Activated CD4-positive, CD25-positive, alpha-beta regulatory T cell treated with anti-CD3 and anti-CD28 coated beads, Interleukin-2, amount 50 U/mL, for 72 hours (primary cell): ENCODE measurements at places on chromosomes 2 and 18.

DNA sequence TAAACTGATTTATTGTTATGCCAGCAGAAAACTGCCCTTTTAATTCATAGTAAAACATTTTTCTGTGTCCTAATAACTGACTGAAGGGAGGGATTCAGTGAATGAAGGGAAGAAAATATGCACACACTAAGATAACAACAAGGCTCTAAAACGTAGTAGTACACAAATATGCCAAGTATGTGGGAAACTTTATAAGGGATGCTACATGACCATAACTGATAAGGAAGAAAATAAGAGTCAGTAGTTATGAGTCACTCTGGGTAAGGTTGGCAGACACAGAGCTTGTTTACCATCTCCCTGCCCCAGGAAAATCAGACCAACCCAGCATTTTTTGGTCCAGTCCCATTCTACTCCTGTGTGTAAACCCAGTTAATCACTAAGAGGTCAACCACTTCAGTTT, 124.2 kb downstream of the RPRM start:
- DNase-seq = no peak

DNA sequence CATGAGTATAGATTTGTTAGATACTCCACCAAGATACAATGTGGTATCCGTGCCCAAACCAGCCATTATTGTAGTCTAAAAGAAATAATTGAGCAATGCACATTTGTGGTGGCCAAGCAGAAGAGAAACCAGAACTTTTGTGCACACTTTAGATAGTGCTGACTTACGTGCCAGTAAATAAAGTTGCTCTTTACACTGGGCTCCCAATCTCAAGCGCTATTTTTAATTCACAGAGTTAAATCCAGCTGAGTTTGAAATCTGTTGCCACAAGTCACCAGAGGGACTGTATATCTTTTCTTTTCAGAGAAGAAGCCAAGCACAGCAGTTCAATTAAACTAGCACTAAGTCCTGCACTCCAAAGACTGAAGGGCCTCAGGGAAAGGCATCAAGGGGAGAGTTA, 680.4 kb downstream of the TDRD15 start:
- no peak for DNase-seq

DNA sequence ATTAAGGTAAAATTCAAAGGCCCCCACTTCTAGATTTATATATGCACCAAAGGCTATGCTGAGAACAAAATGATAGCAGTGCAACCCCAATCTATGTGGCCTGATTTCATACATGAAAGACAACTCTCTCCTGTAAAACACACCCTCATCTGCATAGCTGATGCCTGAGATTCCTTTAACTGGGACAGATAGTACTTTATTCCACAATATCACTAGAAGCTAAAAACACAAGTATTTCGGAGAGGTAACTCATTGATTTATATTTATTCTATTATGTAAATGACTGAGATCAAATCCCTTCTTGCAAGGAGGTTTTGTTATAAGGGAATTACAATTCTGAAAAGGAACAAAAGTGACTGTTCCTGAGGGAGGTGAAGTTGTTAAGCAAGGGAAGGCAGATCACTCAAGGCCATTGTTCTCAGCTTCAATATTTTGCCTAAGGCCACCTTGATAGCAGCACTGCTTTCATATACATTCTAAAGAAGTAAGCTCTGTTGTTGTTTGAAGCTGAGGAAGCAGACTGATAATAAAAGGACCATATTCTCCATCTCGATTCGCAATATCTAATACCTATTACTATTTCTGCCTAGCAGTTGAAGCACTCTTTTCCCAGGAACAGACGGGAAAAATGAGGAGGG, 471.0 kb upstream of the CDH7 start:
- no peak for DNase-seq

DNA sequence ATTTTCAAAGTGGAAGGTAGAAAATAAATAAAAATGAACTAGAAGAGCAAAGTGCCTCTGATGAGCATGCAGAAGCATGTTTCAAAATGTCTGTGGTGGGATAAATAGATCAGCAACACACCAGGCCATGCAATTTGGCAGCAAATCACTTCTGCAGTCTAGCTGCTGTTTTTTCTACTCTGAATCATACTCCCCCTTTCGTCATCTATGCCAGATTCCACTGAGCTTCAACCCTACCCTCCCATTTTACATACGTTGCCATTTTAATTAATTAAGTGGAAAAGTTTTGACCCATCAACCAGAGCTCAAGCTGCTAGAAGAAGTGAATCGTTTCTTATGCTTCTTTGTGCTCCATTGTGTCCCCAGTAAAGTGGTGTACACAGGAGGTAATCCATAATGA, 79.3 kb downstream of the NRXN1 start:
- DNase-seq = no peak

DNA sequence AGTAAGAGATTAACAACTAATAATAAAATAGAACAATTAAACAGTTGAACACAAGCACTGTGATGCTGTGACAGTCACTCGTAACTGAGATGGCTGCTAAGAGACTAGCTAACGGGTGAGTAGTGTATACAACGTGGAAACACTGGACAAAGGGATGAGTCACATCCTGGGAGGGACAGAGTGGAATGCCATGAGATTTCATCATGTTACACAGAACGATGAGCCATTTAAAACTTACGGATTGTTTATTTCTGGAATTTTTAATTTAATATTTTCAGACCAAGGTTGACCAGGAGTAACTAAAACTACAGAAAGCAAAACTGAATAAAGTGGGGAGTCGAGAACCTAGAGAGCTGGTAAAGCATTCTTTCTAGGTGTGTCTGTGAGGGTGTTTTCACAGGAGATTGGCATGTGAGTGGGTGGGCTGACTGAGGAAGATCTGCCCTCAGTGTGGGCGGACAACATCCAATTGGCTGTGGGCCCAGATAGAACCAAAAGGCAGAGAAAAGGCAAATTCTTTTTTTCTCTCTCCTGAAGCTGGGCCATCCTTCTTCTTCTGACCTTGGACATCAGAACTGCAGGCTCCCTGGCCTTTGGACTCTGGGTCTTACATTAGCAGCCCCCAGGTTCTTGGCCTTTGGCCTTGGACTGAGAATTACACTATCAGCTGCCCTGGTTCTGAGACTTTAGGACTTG, 14.6 kb downstream of the TMSB10 start:
- DNase-seq = no peak

DNA sequence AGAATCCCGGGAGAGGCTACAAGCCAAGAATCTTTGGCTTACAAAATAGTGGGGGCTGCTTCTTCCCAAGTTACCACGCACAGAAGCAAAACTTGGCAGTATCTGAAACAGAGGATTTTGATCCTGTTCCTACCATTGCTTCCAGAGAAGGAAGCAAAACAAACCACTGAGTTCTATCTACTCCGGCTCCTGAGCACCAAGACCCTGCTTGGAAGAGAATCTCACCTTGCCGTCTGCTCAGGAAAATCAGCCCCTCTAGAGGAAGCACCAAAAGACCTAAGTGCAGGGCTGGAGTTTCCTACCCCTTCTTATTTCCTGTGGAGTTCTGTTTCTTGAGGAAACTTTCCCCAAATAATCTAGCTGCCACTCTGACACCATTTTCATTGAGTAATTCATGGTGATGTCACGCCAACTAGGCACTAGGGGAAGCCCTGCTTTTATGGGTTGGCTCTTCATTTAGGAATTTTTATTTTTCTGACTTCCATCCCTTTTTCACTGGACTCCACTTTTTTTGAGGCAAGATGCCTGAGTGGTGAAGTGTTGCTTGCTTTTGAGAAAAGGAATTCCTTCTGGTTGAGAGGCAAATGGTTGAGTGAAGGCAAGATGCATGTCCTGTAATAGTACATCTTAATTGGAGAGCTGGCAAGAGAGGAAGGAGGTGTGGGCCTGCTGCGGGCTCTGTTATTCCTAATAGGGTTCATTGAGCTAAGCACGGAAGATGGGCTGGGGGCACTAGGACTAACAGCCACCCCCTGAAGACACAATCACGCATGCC, 36.8 kb upstream of the EML4 start:
- no peak for DNase-seq

DNA sequence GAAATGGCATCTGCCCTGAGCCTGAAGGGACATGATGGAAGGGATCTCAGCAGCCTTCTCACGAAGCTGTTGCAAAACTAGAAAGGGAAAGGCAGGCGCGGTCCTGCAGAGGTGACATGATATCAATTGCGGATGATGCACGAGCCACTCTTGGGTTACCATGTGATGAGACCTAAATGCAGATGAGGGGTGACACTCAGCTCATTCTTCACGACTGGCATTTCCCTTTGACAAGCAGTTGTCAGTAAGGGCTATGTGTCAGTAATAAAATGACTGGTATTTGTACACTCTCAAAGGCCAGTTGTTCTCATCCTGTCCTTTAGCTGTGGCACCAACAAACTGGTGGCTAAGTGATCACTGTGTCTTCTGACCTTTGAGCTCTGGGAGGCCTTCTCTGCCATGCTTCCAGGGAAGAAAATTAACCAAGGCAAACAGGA, 273.6 kb downstream of the ETAA1 start:
- no peak for DNase-seq

DNA sequence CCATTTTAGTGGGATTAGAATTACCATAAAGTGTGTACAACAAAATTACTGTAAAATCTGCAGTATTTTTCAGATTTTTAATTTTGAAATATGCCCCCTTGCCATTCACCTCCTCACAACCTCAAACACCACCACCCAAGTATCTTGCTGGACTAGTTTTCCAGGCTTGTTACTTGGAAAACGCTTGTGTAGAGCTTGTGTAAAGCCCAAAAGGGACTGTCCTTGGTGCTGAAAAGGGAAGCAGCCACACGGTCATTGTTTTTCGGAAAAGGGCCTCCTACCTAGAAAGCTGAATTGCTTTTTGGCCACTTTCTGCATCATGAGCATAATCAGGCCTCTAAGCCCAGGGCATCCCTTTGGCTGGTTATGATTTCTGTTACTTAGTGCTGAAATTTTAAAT, 563.4 kb downstream of the LRRTM4 start:
- no peak for DNase-seq

- no peak for DNase-seq
Observed at GRCh38 chr2:45458909-45459563, 152.0 kb downstream of the SRBD1 start.

DNA sequence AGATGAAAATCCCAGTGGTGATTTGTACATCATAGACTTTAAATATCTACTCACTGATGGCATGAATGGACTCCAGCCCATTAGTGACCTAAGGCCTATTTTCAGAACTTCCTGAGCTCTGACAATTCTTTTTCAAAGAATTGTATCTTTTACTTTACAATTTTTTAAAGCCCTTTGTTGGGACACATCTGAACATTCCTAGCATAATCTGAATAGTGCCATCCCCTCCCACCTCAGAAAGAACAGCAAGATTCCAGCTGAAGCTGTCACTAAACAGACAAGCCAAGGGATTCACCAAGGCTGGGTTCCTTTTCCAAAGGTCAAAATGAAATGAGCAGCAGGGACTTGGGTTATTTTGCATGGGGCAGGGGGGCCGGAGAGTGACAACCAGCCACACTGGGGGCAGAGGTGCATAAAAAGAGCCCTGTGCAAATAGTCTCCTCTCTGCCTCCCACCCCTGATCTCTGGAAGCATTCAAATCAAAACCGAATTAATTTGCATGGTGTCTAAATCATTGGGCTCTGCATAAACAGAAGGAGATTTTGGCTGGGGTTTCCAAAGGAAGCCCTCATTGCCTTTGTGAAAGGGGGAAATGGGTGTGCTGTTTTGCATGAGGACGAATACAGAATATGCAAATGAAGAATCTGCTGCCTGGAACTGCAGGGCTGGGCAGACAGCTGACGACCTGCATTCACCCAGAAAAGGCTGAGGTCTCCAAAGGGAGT, 17.2 kb downstream of the EPHA4 start:
- no peak for DNase-seq

GRCh38 chr2:51441786-51442185, 409.9 kb upstream of the NRXN1 start:
- DNase-seq = no peak

GRCh38 chr18:13680612-13681011, 45.7 kb downstream of the FAM210A start:
- no peak for DNase-seq

- no peak for DNase-seq
Observed at GRCh38 chr2:196459539-196459938, 180.0 kb upstream of the CCDC150 start.

- no peak for DNase-seq
Observed at GRCh38 chr2:141522048-141522447, 608.8 kb downstream of the LRP1B start.

- no peak for DNase-seq
Observed at GRCh38 chr2:36380624-36381481, 25.3 kb downstream of the CRIM1 start.

DNA sequence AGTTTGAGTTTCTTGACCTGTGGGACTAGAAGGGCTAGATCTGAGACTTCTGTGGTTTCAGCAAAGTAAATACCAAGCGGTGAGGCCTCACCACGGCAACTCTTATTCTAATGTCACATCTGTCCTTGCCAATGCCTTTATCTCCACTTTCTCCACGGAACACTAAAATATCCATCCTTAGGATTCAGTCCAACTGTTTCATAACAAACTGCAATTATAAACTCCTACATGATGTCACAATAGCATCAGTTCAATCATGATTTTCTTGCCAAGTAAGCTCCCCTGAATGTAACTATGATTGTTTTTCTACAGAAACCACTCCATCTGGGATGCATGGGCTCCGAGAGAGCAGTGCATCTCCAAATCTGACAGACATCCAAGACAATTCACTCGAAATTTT, 79.6 kb downstream of the LRATD1 start:
- no peak for DNase-seq

GRCh38 chr2:70095720-70096670, 8.7 kb downstream of the PCBP1 start:
- DNase-seq = no peak

GRCh38 chr2:105999211-105999989, 194.7 kb downstream of the UXS1 start:
- DNase-seq = no peak

DNA sequence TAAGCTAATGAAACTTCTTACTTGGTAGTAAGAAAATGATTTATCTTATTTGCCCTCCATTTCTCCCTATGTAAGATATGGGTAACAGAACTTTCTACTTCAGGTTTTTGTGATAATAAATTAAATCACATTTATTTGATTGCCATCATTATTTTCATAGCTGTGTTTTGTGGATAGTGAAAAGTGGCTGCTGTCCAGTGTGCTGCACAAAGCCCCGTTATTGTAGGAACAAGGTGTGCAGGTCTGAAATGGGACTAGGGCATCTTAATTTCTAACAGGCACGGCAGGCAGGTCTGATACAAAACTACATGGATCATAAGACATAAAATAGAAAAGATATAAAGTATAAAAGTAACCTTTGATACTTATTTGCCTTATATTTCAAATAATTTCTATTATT, 51.6 kb upstream of the THSD7B start:
- no peak for DNase-seq

DNA sequence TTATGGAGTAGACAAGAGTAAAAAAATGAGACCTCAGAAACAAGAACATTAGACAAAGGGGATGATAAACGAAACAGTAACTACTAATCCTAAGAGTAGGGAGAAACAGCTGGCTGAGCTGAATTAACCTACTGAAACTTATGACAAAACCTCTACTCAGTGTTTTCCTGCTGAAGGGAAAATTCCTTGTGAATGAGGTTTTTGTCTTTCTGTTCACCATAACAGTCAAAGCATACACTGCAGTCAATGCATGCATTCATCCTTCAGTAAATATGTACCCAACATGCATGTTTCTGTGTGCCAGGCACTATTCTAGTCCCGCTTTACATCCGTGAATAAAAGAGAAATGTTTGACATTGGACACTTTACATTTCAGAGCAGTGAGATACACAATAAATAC, 805.6 kb upstream of the KLHL29 start:
- DNase-seq = no peak
